ENCODE measurements at places on chromosomes 4 and X.

DNA sequence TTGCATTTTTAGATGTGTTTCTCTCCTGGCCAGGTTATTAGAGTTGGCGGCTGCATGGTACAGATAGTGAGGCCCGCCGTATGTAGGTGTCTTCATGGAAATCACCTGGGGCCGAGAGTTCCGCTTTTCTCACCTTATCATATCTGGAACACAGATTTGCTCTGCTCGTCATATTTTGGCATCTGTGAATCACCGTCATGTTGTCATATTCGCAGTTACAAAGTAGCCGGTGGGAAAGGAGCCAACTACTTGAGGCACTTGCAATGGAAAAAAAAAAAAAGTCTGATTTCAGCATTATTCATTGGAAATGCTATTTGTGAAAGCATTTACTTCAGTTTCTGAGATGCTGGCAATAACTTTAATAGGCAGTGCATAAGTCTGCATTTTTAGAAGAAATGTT lies 1715.2 kb upstream of the TENM3 start:
- no peak for DNase-seq

GRCh38 chrX:103428525-103428924 lies 52.2 kb downstream of the BEX3 start:
- DNase-seq: no peak

- no peak for DNase-seq
Observed at GRCh38 chr4:129364747-129365452, 268.9 kb downstream of the C4orf33 start.

DNA sequence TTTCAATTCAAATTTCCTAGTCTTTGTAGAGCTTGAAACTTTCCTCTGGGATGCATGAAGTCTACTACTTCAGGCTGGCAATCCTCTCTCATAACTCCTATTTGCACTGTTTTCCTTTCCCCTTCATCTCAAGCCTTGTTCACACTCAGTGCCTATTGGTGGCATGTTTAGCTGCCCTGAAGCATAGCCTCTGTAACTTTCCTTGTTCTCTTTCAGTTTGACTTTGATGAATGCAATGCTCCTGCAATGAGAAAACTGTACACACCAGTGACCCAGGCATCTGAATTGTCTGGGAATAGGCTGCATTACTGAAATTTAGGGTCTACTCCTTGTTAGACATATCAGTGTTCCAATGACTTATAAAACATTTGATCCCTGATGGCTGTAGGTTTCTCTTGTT lies 81.7 kb downstream of the ANK2 start:
- no peak for DNase-seq

DNA sequence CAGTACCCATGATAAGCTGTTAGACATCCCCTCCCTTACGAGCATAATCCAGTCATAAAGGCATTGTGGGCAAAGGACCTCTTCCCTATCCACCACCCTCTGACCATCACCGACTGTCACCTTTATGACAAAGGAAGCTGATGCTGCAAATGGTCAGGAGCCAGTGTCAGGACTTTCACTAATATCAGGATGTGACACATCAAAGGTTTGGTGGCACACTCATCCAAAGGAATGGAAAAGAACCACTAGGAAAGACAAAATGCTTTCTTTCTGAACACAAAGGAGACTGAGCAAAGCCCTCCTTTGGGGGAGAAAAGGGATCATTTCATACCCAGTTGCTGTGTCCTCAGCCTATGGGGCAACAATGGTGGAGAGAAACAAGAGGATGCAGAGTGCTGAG lies 66.9 kb upstream of the PROM1 start:
- no peak for DNase-seq

DNA sequence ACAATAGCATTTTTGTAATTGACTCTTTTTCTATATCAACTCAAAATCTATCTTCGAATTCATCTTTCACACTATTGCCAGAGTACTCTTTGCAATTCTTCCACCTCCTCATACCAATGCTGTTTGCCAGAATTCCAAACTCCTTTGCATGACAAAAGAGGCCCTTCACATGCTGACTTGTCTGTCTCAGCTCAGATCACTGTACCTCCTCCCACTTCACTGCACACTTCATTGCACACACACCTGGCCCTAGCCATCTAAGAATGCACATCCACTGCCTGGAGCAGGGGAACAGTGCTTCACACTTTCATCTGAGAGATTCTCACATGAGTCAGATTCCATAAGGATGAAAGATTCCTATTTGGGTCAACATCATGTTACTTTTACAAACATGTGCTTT lies 56.5 kb downstream of the PRDM5 start:
- no peak for DNase-seq

DNA sequence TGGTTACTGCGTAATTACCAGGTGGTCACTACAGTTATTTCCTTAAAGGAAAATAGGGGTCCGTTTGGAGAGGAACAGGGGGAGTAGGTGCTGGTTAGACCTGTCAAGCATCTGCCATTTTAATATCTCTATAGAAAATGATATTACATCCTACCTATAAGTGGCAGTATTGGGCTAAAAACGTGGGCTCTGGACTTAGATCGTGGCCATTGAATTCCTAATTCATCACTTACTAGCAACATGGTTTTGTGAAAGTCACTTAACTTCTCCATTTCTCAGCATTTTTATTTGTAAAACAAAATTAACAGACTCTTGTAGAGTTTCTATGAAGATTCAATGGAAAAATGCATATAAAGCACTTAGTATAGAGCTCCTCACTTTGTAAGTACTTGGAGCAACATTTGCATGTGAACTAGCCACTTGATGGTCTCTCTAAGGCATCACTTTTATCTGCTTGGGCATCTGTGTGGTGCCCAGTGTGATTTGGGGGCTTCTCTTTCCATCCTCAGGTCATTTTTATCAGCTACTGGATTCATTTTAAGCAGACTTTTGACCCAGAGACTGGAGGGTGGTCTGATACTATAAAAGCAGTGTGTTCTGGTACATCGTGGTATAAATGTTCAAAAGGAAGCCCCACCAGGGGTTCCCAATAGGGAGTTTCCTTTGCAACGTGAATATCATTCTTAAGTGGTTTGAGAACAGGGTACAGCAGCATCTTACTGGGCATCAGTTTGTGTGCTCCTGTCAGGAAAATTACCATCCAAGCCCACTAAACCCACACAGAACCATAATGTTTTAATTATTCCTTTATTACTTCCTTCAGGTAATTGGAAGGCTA lies 42.7 kb upstream of the RASSF6 start:
- DNase-seq: peak; percentile 71

- peak; percentile 65 for DNase-seq
Observed at GRCh38 chrX:119753639-119754257, 4.6 kb upstream of the SOWAHD start.

DNA sequence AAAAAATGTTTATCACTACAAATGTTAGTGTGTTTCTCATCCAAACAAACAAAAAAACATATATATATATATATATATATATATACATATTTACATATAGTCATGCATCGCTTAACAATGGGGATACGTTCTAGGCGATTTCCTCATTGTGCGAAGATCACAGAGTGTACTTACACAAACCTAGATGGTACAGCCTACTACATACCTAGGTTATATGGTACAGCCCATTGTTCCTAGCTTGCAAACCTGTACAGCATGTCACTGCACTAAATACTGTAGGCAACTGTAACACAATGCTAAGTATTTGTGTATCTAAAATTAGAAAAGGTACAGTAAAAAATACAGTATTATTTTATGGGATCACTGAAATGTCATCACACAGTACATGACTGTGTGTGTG lies 16.4 kb upstream of the TMSB4X start:
- no peak for DNase-seq

DNA sequence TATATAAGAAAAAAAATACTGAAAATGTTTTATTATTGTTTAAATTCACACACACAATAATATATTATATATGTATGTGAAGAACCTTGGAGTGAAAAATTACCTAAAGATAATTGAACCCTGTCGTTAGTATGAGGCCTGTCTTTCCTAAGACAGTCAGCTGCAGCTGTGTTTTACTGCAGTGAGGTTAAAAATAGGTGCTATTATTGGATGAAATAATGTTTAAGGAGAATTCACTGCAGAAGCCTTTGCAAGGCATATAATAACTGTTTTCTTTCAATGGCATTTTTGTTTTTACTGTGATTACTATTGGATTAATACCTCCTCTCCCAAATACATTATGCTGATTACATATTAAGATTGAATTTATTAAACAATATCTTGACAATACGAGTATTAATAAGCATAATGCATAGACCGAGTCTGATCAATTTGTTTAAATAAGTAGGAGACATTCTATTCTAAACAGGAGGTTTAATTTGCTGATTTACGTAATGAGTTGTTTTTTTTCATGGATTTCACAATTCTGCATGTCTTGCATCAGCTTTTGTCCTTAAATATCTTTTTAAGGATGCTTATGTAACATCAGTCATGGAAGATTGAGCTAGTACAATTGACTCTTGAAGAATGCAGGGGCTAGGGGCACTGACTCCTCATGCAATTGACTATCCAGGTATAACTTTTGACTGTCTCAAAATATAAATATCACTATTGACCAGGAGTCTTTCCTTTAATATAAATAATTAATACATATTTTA lies 1181.1 kb upstream of the PCDH7 start:
- no peak for DNase-seq

DNA sequence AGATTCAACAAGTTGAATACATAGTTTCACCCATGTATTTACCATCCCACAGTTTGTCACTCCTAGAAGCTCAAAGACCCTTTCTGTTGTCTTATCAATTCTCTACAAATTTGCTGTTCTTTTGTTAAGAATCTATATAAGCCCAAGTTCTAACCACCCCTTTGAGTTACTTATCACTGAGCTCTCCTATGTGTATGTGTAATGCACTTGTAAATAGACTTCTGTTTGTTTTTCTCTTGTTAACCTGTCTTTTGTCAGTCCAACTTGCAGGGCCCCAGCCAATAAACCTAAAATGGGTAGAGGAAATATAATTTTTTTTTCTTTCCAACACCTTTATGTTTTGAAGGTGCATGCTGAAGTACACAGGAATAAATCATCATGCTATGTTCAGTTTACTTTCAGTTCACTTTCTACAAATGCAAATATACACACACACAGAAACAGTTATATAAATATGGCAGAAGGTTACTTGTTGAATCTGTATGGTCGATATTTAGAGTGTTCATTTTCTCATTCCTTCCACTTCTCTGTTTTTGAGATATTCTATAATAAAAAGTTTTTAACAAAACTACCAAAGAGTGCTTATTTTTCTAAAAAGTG lies 22.3 kb upstream of the CLOCK start:
- no peak for DNase-seq

DNA sequence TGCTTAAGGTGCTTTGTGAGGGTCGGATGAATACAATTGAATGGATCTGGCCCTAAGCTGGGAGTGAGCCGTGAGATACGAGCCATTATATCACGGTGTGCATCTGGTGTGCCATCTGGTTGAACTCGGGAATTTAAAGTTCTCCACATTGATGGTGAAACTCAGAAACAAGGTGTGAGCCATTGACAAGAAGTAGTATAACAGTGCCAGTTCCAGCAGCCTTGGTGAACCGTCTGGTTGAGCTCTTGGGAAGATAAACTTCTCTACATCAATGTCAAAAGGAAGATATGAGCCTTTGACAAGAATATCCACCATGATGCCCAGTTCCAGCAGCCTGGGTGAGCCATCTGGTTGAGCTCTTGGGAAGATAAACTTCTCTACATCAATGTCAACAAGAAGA lies 5.0 kb upstream of the CSF2RA start:
- no peak for DNase-seq

DNA sequence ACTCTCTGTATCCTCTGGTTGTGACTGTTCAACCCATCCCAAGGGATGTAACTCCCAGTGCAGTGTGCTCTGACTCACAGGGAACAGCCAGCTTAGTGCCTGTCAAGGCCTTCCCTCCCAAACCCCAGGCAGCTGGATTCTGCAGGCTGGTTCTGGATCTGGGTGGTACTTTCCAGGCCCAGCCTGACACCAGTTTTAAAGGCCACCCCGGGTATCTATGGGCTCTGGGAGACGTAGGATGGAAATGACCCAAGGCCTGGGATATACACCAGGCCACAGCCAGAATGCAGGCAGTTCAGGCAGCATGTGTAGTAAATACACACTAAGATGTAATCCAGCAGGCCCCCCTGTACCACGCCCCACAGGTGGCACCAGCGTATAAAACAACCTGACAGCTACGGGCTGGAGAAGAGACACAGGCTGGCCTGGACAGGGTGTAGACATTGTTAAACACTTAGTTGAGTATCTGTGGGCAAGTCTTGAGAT lies 64.2 kb downstream of the SPINK2 start:
- peak; percentile 46 for DNase-seq

GRCh38 chrX:11474576-11474975 lies 181.4 kb downstream of the AMELX start:
- no peak for DNase-seq

DNA sequence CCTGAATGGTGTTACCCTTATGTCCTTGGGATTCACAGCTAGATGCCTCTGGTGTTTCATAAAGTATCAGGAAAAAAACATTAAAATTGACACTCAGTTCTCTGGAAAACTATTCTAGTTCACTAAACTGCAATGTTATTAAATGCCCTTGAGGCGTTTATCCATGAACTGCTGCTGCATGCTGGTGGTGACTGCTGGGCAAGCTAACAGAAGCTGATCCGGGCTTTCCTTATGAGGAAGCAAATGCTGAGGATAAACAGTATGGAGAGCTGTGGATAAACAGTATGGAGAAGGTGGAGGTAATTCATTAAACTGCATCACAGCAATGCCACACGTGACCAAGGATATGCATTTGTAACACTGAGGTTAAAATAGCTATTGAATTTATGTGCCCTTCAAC lies 227.0 kb downstream of the NR3C2 start:
- DNase-seq: no peak

DNA sequence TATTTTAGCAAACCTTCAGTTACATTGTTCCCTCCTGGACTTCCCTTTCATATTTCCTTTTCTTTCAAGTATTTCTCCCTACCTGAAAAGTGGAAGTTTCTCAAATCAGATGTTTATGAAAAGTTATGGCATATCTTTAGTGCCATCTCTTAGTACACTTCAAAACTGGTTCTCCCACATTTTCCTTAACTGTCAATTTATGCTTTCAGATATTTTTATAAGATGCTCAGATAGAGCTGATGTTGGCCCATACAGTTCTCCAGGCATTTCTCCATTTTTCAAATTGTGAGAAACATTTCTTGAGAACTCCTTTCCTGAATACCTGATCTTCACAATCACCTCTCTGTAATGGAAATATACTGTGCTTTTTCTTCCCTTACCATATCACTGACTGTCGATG lies 32.5 kb upstream of the AP1AR start:
- DNase-seq: peak; percentile 42

DNA sequence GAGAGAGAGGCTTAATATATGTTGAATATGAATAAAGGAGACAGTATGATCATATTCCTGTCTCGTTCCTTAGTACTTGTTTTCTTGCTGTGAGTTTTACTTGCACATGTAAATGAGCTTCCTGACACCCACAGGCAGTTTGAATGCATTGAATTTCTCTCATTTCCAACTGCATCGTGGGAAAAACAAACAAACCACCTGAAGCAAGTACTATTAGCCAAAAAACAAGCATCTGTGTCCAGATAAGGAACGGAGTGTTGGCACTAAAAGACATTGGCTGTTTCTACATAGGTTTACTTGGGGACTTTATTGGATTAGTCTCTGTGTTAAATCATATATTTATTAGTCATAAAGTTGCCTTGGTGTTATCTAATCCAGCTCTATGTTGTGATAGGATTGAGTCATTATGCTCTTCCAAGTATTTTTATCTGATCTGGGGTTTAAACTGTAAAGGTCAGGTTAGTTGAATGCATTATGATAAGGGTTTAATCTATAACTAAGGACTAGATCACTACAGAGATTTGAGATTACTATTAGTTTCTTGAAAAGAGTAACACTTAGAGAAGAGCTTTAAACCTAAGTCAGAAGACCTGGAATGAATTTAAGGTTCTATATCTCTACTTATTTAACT lies 339.0 kb upstream of the SPANXN4 start:
- DNase-seq: no peak
